ENCODE measurements at places on chromosomes 3 and 15.

DNA sequence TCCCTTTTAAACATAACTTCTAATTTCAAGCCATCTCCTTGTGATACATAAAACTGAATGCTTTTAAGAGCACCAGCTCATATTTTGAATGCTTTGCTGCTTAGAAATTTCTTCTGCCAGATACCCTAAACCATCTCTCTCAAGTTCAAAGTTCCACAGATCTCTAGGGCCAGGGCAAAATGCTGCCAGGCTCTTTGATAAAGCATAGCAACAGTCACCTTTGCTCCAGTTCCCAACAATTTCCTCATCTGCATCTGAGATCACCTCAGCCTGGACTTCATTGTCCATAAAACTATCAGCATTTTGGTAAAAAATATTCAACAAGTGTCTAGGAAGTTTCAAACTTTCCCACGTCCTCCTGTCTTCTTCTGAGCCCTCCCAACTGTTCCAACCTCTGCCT lies 17.5 kb downstream of the OSTN start:
- no peak for DNase-seq

GRCh38 chr3:170027233-170028102 lies 10.3 kb upstream of the GPR160 start:
- no peak for DNase-seq

- no peak for DNase-seq
Measured at GRCh38 chr3:174531262-174531982, 327.7 kb upstream of the NAALADL2 start.

- no peak for DNase-seq
Measured at GRCh38 chr3:85554153-85554552, 595.4 kb downstream of the CADM2 start.

GRCh38 chr15:77517579-77517978 lies 96.9 kb downstream of the HMG20A start:
- DNase-seq, result no peak

- no peak for DNase-seq
Measured at GRCh38 chr3:9196020-9196419, 53.4 kb downstream of the SRGAP3 start.

DNA sequence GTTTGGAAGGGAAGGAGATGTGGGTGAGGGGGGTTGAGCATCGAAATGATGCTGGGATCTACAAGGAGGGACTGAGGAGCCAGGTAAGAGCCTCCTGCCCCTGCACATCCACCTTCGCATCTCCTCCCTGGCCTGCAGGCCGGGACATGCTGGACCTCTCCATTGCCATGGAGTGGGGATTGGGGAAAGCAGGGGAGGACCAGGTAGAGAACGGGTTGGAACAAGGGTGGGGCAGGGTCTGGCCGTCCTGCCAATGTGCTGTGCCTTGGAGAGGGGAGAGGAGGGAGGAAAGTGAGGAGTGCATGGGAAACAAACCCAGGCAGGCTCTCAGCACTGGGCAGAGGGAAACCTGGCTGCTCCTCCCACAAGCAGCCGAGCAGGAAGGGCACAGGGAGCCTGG lies 10.6 kb downstream of the PLA2G4B start:
- DNase-seq, result no peak

- DNase-seq, result no peak
Measured at GRCh38 chr15:93983526-93983925, 247.8 kb upstream of the MCTP2 start.

GRCh38 chr3:11140030-11140712 lies 14.1 kb upstream of the HRH1 start:
- no peak for DNase-seq

GRCh38 chr3:36823806-36824205 lies 59.5 kb upstream of the DCLK3 start:
- DNase-seq, result no peak

GRCh38 chr3:197460002-197460401 lies 95.8 kb downstream of the BDH1 start:
- DNase-seq, result no peak

DNA sequence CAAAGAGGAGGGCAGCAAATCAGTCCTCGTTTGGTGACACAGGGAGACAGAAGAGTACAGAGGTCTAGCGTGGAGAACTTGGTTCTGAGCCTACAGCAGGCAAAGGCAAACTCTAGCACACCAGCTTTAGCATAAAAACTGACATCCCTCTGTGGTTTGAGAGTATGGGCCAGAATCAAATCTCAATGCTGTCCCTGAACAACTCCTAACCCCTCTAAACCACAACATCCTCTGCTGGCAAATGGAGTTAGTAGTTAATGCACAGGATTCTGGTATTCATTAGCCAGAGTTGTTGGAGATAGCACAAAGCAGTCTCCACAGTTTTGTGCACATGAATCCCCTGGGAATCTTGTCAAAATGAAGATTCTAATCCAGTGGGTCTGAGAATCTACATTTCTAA lies 315.8 kb downstream of the NTRK3 start:
- DNase-seq, result no peak

- DNase-seq, result no peak
Measured at GRCh38 chr15:46946953-46947352, 770.4 kb upstream of the SEMA6D start.

DNA sequence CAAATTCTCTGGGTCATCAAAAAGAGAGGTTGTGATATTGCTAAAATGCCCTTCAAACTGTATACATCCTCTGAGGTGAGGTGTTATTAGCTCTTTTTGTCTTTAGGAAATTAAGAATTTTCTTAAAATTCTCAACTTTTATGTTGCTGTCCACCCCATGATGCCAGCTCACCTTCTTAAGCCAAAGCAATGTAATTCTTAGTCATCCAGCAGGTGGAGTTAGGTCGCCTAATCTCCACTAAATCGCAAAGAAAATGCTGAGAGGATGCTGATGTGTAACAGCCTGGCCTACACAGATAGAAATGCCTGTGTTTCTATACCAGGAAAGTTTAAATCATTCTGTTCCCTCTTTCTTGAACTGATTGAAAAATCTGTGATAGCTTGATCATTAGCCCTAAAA lies 770.2 kb upstream of the ALCAM start:
- no peak for DNase-seq

- no peak for DNase-seq
Measured at GRCh38 chr15:75733761-75734651, 21.4 kb upstream of the CSPG4 start.

DNA sequence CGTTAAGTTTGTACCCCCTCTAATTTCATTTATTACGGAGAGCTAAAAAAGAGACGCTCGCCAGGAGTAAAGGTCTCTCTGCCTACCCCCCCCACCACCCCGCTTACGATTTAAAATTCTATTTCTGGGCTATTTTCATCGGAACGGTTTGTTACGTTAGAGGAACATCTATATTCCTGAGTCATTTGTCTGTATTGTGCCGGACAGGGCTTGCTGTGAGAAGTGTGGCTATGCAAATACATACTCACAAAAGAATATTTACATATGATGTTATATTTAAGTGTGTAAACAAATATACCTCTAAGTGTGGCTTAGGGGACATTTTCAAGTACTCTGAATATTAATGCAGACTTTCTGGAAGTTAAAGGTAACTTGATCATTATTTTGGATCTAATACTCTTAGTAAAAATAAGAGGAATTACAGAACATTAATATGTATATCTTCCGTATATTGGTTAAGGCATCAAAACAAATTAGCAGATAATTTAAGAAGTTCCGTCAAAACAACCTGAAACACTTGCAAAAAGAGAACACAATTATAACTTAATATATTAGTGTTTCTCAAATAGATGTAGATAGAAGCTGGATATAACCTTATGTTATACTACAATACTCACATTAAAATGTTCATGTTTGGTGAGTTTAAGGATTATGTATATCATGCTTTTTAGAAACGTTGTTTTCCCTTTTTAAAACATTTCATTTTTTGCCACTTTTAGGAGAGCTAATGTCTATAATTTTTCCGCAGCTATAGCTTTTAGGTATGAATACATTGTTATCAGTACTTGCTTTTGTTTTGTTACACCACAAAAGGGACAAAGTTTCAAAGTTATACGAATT lies 1.6 kb upstream of the SHOX2 start:
- DNase-seq, result no peak

DNA sequence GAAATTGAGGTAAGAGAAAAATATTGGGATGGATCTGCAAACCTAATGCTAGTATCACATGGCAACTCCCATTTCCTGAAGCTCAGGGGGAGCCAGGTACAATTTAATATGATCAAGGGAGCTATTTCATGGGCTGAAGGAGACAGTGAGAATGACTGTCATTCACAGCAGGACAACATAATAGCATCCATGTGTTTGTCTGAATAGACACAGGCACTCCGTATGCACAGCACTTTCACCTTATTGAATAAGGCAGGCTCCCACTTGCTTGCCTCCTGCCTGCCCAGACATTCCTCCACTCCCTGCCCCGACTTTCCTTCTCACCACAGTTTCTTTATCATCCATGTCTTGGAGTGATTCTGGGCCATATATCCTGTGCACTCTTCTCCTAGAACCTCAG lies 156.6 kb upstream of the SLC24A5 start:
- DNase-seq, result no peak

GRCh38 chr3:46489875-46490274 lies 7.9 kb upstream of the RTP3 start:
- no peak for DNase-seq

GRCh38 chr3:45608885-45609284 lies 14.3 kb downstream of the LIMD1 start:
- no peak for DNase-seq

DNA sequence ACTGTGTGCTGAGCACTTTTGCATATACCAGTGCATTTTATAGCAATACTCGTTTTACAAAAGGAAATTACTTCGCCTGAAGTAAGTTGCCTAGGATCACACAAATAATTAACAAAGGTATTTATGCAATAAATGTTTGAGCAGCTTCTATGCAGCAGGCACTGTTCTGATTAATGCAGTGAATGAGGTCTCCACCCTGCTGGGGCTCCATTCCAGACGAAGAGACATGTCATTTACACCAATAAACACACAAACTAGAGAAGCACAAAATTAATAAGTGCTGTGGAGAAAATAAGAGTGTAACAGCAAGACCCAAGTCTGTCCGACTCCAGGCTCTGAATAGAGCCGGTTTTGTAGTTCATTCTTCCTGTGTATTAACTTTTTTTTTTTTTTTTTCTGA lies 17.5 kb downstream of the NOX5 start:
- DNase-seq, result no peak

- DNase-seq, result no peak
Measured at GRCh38 chr3:72515941-72516340, 332.3 kb downstream of the SHQ1 start.

DNA sequence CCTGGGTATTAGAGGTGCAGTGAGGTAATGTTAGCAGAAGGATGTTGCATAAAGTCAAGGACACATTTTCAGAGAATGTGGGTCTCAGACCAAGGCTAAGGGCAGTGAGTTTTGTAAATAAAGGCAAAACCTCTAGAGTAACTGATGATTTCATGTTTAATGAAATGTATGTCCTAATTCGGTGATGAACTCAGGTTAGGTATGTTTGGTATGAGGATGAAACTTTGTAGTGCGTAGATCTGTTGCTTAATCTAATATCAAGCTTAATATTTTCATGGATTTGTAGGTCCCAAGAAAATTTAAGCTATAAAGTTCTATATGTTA lies 3.6 kb downstream of the USP50 start:
- no peak for DNase-seq

- no peak for DNase-seq
Measured at GRCh38 chr15:68411343-68411675, 20.7 kb downstream of the ITGA11 start.

- DNase-seq, result no peak
Measured at GRCh38 chr15:90959028-90959595, 4.4 kb downstream of the RCCD1 start.

- no peak for DNase-seq
Measured at GRCh38 chr3:3806856-3807255, 7.6 kb downstream of the LRRN1 start.

GRCh38 chr3:189635339-189635738 lies 4.2 kb downstream of the TP63 start:
- no peak for DNase-seq

DNA sequence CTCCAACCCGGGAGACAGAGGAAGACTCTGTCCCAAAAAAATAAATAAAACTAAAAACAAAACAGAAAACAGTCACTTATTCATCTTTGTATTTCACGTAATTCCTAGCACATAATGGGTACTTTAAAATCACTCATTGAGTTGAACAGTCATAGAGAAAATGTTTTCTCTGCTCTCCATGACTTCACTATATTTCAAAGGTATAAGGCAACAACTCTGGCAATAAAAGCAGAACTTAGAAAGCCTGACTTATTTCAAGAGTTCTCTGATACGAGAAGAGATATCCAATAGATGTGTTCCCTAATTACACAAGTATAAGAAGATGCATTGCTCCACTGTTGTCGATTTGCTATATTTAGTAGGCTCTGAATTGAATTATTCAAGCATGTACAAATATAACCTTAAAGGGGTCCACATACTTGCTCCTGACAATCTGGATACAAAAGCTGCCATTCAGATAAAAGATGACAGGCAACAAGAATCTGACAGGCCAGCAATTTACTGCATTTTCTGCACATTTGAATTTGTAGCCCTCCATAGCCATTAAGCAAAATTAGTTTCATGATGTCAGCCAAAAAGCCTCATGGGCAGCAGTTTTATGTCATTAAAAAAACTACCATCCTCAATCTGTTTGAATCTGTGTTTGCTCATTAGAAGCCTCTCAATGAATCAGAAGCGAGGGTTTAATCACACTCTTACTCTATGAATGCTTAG lies 47.9 kb downstream of the PEAK1 start:
- DNase-seq, result no peak

DNA sequence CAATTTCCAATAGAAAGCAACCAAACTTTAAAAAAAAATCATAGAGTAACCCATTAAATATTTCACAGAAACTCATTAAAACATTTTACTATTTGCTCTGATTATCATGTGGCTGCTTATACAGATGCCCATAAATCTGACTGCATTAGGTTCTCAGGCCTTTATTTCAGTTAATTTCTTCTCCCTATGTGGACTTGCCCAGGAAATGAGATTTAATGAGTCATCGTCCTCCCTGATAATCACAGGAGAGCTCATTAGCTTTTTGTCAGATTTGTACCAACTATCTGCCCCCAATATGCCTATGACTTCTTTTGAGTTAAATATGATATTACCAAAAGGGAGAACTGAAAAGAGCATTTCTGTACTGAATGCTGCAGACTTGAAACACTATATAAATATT lies 168.0 kb downstream of the FOXB1 start:
- DNase-seq, result no peak

DNA sequence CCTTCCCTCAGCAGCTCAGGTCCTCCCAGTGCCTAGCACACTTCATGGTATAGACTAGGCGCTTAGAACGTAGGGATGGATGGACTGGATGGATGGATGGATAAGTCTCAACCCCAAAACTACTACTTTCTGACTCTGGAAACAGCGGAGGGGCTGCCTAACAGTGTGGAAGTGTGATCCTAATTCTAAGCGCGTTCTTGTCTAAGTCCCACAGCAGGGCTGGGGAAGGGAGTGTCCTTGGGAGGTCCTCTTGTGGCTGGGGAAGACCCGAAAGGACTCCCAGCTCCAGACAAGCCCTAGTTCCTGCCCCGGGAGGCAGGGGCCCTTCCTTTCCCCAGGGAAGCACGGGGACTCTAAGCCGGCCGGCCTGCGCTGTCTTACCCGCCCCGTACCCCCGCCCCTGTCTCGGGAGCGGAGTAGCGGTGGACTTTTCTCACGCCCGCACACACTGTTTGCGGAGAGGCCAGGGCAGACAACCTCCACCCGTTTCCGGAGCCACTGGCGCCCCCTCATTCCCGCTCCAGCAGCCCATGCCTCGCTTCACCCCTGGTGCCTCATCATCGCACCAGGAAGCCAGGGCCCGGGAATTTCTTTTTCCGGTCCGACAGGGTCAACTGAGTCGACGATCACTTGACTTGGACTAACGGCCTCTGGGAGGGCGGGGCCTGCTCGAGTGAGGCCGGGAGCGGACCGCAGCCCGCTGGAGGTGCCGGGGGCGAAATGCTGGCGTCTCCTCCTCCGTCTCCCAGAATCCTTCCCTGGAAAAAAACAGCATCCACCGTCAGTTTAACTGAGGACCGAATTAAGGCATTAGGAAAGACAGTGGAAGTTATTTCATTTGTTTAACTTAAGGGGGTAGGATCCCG lies 133.3 kb downstream of the TBC1D2B start:
- DNase-seq, result no peak

Measured in activated CD8-positive, alpha-beta memory T cell treated with anti-CD3 and anti-CD28 coated beads for 1 hour (primary cell).